HCEC 1CT (cell line): ENCODE measurements at places on chromosomes 1 and 21.

DNA sequence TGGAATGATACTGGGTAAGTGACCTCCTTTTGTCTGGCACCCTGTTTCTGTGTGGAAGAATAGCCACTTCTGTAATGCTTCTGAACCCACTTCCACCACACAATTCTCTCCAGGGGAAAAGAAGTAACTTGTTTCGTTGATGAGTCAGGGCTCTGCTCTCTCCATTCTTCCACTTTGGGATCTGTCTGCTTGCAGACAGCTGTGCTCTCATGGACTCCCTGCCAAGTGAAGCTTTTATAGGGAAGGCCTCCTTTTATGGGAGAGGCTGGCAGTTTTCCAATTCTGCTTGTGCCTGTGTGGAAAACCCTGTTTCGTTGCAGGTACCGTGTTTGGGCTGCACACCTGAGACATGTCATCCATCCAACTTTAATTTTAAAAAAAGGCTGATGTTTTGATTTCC lies 130.7 kb downstream of the GIPC2 start:
- peak; percentile 79 for DNase-seq

GRCh38 chr1:74584185-74584584 lies 71.8 kb upstream of the LRRC53 start:
- DNase-seq: peak; percentile 71

- DNase-seq: no peak
These were observed 25.0 kb downstream of the CD244 start for GRCh38 chr1:160837558-160838205.

DNA sequence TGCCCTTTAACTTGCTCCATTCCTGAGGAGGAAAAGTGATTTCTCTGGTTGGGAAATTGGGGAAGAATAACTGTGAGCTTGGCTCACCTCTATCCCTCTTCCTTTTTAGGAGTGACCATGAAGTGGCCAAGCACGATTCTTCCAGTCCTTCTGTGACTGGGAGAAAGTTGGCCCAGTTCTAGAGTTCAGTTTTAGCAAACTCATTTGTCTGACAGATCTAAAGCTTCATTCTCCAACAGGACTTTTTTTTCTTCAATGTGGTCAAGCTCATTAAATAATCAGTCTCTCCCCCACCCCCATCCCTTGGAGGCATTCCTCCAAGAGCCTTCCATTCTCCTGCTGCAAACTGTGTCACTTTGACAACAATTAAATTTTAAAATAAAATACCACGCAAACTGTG lies 6.4 kb upstream of the AGL start:
- no peak for DNase-seq

DNA sequence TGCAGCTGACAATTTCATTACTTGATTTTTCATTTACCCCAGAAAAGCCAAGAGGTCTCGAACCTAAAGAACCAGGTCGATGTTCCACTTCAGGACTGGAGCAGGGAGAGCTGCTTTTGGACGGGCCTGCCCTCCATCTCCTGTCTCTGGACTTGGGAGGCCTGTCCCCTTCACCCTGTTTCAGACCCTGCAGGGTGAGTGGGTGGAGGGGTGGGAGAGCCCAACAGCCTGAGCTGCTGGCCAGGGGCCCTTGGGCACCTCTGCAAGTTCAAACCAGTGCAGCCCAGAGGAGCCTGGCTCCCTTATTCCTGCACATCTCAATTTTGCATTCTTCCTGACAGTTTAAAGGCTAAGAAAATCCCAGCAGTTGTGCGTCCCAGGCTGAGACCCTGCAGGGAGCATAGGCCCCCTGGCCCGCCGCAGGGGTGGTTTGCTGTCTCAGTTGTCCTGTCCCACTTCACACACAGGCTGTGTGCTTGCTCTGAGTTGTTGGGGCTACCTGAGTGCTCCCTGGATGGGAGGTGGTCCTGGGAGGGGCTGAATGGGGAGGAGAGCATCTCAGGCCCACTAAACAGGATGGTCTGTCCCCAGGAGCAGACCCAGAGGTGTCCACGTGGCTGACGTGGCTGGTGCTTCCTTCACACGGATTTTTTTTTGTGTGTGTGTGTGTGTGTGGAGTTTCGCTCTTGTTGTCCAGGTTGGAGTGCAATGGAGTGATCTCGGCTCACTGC lies 443.7 kb downstream of the PTPRU start:
- no peak for DNase-seq

DNA sequence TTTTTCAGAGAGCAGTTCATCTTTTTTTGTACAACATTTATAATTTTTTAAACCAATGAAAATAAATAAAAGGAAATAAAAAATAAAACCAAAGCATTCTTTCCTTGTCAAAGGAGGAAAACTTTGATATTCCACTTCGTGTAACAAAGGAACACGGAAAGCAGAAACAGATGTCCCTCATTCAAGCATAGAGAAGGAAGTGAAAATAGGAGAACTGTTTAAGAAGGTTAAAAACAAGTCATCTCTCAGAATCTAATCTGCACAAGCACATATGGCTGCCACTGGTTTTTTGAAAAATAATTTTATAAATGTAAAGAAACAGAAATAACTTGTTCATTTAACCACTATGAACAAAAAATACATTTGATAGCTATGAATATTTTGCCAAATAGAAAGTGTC lies 35.9 kb upstream of the ZNF644 start:
- DNase-seq: no peak

DNA sequence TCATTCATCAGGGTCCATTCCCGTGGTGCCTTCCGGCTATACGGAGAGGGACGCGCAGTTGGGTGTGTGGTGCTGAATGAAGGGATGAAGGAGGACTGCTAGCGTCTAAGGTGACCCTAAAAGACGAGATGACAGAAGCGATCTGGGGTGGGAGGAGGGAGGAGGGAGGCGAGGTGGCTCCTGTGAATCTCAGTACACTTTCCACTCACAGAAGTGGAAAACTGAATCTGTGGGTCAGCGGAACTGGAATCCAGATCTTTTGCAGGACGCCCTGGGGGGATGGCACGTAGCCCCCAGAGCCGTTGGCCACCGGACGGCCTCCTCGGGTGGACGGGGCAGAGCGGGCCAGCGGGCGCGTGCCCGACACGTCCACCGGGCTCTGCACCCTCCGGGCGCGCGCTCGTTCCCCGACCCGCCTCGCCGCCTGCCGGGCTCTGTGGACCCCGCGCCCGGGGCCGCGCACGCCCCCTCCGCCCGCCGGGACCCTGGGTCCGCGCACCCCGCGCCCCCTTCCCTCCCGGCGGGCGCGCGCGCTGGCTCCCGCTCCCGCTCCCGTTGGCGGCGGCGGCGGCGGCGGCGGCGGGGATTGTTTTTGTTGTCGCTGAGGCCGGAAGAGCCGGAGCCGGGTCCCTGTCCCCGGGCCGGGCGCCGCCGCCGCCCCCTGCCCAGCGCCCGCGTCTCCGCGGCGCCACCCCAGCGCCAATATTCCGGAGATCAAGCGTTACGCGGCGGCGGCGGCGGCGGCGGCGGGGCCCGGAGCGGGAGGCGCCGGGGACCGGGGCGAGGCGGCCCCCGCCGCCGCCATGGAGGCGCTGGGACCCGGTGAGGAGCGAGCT lies at the start of gene AGO4:
TSS of gene AGO4 (plus strand) at position 403 of the 836 bp plus-strand sequence. CDS start at position 804, 401 bp downstream.
- peak; percentile 26 for DNase-seq

DNA sequence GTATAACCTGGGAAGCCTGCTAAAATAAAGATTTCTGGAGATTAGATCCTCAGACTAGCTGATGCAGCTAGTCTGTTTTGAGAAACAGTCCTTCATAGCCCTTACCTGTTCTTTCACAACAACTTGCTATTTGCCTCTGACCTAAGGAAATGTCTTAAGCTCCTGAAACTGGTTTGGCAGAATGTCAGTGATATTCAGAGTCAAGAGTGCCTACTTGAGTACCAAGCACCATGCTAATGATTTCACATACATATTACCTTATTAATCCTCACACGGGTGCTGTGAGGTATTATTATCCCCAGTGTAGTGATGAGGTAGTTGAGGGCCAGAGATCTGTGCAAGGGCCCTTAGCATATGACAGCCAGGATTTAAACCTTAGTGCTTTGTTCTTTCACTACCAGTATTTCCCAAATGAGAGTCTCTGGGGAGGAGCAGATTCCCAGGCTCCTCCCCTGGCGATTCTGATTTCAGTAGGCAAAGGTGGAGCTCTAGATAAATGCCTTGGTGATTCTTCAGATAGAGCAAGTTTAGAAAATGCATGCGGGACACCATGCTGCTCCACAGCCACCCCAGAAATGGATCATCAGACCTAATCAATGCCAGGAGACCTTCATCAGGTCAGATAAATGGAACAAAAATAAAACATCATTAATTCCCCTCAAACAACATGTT lies 47.4 kb upstream of the WNT2B start:
- DNase-seq: no peak

- DNase-seq: no peak
These were observed 76.2 kb downstream of the ZNF648 start for GRCh38 chr1:181985281-181985680.

DNA sequence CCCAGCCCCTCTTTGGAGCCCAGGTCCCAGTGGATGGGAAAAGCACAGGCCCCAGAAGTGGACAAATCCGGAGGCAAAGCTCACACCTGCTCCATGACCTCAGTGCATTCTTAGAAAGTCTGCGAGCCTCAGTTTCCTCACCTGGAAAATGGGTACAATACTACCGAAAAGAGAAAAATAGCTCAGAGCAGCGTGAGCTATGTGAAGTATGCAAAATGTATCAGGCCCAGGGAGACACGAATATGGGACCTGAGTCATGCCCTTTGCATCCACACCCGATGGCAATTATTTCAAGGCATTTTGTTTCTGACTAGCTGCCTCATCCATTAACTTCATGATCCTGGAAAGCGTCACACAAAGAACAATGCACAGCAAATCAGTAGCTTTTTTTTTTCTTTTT lies 9.2 kb downstream of the ALDH4A1 start:
- DNase-seq: no peak

DNA sequence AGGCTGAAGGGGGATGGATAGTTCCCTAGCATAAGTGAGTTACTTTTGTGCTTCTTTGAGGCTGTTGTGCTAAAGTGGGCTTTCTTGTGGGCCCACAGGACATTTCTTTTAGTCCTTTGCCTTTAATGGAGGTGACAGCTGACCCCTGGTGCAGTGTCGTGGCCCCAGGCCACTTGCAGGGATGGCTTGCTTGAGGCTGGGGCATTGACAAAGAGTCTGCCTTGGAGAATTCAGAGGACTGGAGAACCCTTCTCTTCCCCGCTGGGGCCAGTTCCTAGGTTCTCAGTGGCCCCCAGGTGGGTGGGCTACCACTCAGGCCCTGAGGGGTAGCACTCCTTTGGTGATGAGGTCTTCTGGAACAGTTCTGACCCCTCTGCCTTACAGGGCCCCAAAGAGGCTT lies 12.8 kb downstream of the ABCG1 start:
- no peak for DNase-seq
